ENCODE measurements at places on chromosomes 3 and 15.
A peak's percentile ranks its signal among the peaks of the same experiment; 100 is the strongest.

DNA sequence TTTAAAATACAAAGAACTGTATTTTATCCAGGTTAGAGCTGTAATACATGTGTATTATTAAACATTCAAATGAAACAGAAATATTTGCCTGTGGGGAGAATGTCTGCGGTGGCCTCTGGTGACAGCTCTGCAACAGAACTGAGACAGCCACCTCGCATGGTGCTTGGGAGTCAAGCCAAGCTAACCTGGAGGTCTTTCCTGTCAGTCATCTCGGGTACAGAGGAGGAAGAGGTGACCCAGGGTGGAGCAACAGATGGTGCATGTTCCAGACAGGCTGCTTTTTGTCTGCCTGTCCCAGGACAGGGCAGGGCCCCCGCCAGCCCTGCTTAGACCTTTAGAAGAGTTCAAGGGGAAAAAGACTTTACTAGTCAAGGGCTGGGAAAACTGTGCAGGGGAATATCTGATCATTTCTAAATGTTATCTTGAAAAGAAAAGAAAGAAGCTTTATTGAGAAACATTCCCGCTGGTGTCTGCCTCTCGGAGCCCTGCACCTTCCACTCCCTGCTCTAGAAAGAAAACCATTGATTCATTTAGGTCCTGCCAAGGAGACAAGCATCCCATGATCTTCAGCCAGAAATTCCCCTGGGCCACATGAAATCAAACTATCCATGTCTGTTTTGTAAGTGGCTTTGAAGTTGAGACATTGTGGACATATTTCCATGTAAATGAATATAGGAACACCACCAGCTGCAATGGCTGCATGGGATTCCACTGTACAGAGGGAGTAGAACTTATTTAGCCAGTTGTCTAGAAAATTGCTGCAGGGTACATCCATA is 5.5 kb upstream of the NR2E3 start:
- DNase-seq = no peak

- no peak for DNase-seq
Observed at GRCh38 chr3:125069452-125069851, 13.7 kb upstream of the HEG1 start.

- DNase-seq = no peak
Observed at GRCh38 chr3:69509288-69509687, 123.4 kb upstream of the FRMD4B start.

DNA sequence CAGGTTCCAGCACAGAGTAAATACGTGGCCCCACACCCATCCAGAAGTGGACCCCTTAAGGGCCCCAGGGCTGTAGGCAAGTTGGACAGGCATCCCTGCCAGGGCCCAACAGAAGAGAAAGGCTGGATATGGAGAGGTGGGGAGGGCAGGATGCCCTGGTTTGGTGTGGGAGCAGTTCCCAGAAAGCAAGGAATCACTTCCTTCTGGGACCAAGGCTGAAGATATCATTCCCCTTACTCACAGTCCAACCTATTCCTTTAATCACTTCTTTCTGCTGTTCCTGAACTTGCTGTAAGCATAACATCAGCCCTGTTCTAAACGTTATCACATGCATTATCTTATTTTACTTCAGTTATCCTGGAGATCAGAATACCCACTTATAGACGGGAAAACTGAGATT is 6.1 kb upstream of the MESP2 start:
- no peak for DNase-seq

DNA sequence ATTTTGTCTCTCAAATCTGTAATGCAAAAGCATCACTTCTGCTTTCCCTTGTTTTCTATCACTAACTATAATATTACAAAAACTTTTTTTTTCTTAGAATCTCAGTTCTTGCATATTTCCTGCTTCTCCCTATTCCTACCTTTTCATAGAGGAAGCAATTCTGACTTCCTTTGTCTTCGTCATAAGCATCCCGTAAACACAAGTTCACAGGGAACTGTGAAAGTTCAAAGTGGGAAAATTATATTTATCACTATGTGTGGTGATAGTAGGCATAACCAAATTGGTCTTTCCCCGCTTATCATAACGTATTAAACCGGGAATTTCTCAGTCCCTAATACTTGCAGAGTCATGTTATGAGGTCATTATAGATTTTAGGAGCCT is 22.3 kb downstream of the CD200 start:
- DNase-seq = no peak

DNA sequence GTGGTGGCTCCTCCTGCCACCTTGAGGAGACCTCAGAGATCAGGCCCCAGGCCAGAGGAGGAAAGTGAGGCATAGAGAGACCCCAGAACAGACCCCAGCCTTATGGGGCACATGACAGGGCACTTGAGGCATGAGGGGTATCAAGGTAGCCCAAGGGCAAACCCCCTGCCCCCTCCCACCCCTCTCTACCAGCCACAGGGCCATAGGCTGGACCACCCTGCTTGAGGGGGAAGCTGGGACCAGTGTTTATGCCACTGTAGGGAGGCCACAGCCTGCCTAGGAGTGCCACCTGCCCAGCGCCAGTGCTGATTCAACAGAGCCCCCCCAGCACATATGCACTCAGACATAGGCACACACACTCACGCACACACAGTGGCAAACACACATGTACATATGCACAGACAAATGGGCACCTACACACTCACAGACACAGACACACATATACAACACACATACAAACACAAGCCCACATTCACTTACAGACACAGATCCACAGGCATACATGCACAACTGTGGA is 10.3 kb downstream of the MYL3 start:
- no peak for DNase-seq

DNA sequence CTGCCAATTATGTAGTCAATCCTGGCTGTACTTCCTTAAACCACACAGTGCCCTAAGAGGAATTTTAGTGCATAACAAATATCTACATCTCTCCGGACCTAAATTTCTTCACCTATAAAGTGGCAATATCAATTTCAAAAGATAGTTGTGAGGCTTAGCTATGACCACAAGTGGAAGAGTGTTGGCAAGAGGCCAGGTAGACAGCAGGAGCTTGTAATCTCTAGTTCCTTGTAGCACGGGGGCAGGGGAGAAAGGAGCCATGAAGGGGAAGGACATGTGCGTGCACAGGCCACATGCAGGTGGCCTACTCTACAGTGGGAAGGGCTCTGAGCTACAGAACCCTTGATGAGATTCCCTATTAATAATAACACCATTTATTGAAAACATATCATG is 269.7 kb downstream of the ABHD5 start:
- peak; percentile 7 for DNase-seq
